ENCODE measurements at places on chromosomes 6 and 20. TPM values are rescaled to one million over a fixed set of nuclear protein-coding genes. Genes with fewer than 3 reads are reported as not detected.

Gene MUC22
- not detected for total RNA-seq

- H3K4me1 ChIP-seq: peaks cover 5% of the 10 kb centered on the region
- H3K27ac ChIP-seq: no peak overlapping the region
- H3K27me3 ChIP-seq: no peaks in the 10 kb centered on the region
- no peak for DNase-seq
- H3K36me3 ChIP-seq: no peaks in the 10 kb centered on the region
Measured at GRCh38 chr6:149122850-149123821, 194.4 kb upstream of the TAB2 start.

Gene BPIFB4
- total RNA-seq: not detected

DNA sequence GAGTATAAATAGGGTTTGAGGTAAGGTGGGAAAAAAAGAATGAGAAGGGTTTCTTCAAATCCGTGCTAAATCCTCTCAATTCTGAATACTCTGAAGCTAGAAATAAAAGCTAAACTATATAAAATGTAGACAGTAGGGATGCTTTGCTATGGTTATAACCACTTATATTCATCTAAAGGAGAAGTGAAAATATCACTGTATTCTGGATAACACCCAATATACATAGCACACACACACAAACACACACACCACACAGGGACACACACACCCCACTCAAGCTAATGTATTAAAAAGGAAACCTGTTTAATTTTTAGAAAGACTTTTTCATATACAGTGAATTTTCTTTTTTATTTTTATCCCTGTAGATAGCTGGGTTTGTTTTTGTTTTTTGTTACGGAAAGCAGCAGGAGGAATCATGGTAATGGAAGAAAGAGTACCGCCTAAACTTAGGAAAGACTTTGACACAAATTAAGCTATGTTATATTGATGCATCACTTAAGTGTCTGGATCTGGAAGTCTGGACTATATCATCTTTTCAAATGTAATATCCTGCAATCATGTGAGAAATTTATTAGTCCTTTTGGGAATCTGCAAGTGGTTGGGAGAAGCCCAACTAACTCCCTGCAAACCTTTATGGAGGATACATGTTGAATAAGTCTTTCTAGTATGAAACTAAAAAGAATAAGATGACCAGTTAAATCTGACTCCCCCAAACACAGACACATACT, 68.4 kb upstream of the FABP7 start:
- no peaks in the 10 kb centered on the region for H3K36me3 ChIP-seq
- H3K27ac ChIP-seq: no peak overlapping the region
- no peak for DNase-seq
- H3K27me3 ChIP-seq: no peaks in the 10 kb centered on the region

- H3K4me1 ChIP-seq: no peaks in the 10 kb centered on the region
- no peaks in the 10 kb centered on the region for H3K27me3 ChIP-seq
- H3K4me3 ChIP-seq: no peak overlapping the region
- DNase-seq: peak; percentile 56
Measured at GRCh38 chr6:146785001-146785585, 186.3 kb downstream of the ADGB start.

DNA sequence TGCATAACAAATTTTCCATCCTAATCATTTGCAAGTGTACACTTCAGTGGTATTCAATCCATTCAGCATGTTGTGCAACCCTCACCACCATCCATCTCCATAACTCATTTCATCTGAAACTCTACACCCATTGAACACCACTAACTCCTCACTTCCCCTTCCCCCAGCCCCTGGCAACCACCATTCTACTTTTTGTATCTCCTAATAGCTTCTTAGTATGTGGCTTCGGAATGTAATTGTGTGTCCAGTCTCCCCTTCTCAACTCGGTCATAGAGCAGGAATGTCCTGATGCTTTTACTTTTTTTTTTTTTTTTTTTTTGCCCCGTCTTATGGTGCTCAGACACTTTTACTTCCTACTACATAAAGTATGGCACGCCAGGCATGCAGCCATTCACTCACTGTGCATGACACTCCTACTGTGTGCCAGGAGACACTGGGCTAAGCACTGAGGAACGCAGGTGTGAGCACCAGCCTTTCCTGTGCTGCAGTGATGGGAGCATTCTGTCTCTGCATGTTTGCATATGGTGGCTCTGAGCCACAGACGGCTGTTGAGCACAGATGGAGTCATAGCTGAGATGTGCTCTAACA, 15.3 kb downstream of the HCK start:
- no peaks in the 10 kb centered on the region for H3K36me3 ChIP-seq
- DNase-seq: no peak
- H3K4me3 ChIP-seq: no peak overlapping the region
- no peak overlapping the region for H3K27ac ChIP-seq

DNA sequence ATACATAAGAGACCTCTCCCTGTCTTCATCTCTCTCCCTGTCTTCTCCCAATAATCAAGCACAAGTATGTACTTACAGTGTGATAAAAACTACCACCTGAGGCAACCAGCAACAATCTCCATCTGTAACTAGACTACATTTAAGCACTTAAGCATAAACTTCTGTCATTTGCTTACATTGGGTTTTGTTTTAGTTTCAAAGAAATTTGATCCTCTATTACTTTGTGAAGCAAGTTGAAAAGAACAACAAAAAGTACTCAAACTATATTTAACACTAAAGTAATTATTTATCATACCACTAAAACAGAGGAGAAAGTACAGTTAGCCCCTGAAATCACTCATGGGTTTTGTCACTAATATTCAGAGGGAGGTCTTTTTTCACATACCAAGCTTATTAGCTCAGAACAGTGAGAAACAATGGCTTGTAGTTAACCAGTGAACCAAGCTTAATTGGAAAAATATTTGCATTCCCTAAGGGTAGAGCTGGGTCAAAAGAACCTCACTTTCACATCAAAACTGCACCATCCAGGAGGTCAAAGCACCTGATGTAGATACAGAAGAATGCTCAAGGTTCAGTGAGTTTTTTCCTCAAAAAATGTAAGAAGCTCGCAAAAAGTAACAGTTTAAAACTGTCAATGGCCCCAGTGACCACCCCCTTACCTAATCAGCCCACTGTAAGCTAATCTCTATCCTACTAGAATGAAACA, 34.1 kb downstream of the DCDC2 start:
- H3K4me3 ChIP-seq: no peak overlapping the region
- no peak overlapping the region for H3K27ac ChIP-seq
- DNase-seq: no peak
- H3K4me1 ChIP-seq: no peaks in the 10 kb centered on the region
- no peaks in the 10 kb centered on the region for H3K36me3 ChIP-seq
- no peaks in the 10 kb centered on the region for H3K27me3 ChIP-seq

DNA sequence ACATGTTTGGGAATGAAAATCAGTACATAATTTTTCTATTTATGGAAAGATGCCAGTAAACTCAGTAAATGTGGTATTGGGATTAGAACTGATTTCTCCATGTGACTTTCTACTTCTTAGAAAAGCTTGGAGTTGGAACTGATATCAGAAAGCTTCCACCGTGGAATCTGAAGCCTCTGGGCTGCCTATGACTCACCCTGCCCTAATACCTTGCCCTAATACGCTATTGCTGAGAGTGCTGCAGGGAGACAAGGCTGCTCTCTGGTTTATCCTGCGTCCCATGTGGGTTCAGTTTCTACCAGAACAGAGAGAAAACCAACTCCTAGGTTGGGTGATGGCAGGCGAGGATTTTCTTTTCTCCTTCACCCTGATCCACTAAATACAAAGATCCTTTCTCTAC, 3.3 kb upstream of the STMND1 start:
- H3K27me3 ChIP-seq: no peaks in the 10 kb centered on the region
- no peaks in the 10 kb centered on the region for H3K4me1 ChIP-seq
- H3K36me3 ChIP-seq: no peaks in the 10 kb centered on the region
- no peak overlapping the region for H3K4me3 ChIP-seq
- H3K27ac ChIP-seq: no peak overlapping the region
- no peak for DNase-seq

DNA sequence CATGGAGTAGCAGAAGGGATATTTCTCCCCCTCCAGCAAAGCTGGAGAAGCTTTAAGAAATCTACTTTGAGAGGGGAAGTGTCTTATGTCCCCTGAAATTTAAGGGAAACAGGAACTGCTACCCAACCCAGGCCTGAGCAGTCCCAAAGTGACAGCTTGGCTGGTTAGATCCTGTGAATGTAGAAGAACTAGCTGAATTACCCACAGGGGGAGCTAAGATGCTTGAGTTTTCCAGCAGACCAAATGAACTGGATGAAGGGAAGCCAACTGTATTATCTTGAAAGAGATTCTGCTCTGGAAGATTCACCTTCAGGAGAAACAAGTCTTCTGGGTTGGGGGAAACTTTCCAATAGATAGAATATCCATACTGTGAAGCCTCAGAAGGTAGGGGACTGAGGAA, 303.3 kb upstream of the MMS22L start:
- no peaks in the 10 kb centered on the region for H3K4me1 ChIP-seq
- H3K27ac ChIP-seq: no peak overlapping the region
- no peak for DNase-seq
- no peaks in the 10 kb centered on the region for H3K27me3 ChIP-seq
- H3K4me3 ChIP-seq: no peak overlapping the region
